ENCODE measurements at places on chromosomes 2 and 18.
A peak's percentile ranks its signal among the peaks of the same experiment; 100 is the strongest.

- DNase-seq: no peak
These were observed 5.6 kb upstream of the C18orf32 start for GRCh38 chr18:49492694-49493033.

DNA sequence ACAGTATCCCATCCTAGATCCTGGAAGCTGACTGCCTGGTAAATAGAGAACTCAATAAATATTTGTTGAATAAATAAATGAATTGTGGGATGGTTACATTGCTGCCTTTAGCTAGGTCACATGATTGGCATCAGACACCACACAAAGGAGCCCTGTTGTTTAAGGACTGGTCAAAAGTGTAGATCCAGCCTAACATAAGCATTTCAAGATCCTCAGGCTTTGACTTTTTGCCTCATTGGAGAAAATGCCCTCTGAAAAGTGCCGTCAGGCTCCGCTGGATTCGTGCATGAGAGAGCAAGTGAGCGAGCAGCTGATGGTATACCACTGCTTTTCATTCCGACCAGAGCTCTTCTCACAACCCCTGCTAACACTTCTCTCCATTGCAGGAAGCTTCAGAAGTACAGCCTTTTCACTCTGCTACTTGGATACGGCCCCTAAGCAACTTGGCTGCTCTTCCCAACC is 1.3 kb upstream of the ZNF24 start:
- peak; percentile 44 for DNase-seq

- DNase-seq: no peak
These were observed 102.8 kb upstream of the MAP2 start for GRCh38 chr2:209321076-209321475.

DNA sequence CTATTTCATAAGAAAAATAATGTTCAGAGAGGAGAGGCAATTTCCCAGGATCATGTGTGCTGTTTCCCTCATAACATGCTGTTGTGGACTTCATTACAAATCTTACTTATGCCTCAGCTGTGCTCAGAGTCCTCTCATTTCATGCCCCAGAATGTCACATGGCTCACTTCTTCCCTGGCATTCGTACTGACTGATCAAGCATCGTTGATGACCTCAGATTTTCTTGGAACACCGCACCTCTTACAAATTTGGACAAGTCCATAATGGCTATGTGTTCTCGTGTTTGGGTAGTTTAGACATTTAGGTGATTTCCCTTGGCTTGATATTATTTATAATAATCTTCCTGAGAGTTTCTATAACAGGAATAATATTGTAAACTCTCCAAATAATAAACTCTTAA is 32.9 kb downstream of the SERPINB7 start:
- no peak for DNase-seq

GRCh38 chr18:13173578-13174145 is 44.9 kb upstream of the LDLRAD4 start:
- no peak for DNase-seq

GRCh38 chr18:79927607-79928562 is 23.6 kb downstream of the SLC66A2 start:
- DNase-seq: no peak

- DNase-seq: no peak
These were observed 7.2 kb upstream of the SS18 start for GRCh38 chr18:26097563-26097962.

GRCh38 chr18:11308499-11308898 is 159.1 kb upstream of the PIEZO2 start:
- no peak for DNase-seq

DNA sequence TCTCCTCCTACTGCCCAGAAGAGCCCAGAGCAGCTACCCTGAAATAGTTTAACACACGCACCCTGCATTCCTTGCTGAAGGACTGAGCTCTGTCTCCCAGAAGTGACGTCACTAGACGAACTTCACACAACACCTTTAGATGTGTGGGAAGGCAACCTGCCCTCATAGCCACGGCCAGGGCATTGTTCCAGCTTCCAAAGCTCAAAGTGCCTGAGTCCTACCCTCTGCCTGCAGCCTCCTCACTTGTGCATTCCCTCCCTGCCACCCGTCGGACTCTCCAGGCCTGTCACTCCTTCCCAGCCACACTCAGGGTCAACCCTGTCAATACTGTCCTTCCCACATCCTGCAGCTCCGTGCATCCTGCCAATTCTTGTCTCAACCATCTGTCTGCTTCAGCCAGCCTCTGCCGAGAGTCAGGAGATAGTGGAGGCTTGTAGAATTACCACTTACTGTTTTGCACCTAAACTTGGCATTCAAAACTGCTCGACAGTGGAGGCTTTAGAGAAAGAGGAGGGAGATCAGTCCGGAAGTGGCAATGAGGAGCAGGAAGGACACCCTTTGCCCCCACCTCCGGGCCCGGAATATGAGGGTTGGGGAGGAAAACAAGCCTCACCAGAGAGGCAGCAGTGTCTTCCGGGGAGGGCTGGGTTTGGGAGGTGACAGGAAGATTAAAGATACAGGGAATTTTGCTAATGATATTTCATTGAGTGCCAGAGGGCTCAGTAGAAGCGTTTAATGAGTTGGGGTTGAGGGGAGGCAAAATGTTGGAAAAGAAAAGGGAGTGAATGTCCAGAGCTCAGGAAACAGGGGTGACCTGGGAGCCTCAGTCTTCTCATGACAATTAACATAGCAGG is 72.3 kb upstream of the ATG16L1 start:
- DNase-seq: peak; percentile 5

DNA sequence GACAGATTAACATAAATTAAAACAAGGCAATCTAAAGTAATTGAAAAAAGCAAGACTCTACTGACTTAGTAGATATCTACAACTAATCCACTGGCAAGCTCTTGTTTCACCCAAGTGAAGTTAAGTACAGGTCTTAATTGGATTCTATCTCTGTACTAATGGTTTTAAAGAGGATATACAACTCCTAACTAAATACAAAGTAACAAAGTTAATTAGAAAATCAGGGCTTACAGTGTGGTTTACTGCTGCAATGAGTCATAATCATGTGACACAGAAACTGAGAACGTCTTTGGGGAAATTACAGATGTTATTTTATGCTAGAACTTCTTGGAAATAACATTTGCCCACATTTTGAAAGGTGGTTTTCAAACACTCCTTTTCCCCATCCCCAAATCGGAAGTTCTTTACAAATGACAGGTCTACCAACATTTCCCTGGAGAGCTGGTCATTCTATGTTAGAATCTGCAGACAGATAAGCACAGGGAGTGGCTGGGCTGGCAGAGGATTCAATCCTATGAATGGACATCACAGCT is 245.3 kb downstream of the STK39 start:
- DNase-seq: peak; percentile 45

DNA sequence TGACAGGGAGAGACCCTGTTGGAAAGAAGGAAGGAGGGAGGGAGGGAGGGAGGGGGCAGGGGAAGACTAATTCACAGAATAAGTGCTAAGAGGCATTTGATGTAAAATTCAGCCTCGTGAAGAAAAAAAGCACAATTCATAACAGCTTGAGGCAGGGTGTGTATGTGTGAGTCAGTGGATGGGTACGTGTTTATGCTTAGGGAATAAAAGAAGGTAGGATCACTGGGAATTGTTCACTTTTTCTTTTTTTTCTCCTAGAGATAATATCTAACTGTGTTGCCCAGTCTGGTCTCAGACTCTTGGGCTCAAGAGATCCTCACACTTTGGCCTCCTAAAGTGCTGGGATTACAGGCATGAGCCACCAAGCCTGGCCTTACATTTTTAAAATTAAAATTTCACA is 39.2 kb downstream of the WDR33 start:
- DNase-seq: no peak

- DNase-seq: no peak
These were observed 665.1 kb upstream of the ZEB2 start for GRCh38 chr2:145184741-145185651.

- no peak for DNase-seq
These were observed 52.5 kb downstream of the MBP start for GRCh38 chr18:77079954-77080682.

DNA sequence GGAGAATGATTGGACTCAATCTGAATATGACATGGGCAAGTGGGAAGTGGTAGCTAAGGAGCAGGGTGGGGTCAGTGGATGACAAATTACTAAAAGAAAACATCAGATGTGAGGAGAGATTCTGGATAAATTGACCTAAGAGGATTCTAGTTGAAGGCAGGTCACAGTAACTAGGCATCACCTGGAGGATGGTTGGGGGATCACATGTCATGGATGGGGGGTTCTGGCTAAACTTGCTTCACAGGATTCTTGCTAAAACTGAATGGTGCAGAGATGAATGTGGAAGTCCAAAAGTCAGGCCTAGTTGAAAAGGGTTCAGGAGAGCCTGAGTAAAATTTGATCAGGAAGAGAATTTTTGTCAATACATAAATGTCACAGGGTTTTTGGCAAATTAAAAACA is 18.3 kb downstream of the CLHC1 start:
- DNase-seq: no peak

DNA sequence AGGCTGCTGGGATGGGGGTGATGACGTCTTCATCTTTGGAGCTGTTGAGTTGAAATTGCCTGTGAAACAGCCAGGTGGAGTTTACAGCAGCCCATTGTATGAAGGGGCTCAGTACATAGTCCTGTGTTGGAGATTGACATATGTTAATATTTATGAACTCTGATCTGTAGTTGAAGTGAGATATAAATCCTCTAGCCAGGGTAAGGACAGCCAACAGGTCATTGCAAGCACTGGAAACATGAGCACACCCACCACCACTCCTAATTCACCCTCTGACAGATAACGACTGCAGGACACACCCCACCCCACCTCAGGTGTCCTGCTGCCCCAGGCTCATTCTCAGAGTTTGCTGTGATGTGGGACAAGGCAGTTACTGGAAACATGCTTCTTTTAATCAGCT is 112.4 kb upstream of the TRIB2 start:
- DNase-seq: no peak

- peak; percentile 10 for DNase-seq
These were observed 103.3 kb upstream of the VRK2 start for GRCh38 chr2:57943315-57943714.

DNA sequence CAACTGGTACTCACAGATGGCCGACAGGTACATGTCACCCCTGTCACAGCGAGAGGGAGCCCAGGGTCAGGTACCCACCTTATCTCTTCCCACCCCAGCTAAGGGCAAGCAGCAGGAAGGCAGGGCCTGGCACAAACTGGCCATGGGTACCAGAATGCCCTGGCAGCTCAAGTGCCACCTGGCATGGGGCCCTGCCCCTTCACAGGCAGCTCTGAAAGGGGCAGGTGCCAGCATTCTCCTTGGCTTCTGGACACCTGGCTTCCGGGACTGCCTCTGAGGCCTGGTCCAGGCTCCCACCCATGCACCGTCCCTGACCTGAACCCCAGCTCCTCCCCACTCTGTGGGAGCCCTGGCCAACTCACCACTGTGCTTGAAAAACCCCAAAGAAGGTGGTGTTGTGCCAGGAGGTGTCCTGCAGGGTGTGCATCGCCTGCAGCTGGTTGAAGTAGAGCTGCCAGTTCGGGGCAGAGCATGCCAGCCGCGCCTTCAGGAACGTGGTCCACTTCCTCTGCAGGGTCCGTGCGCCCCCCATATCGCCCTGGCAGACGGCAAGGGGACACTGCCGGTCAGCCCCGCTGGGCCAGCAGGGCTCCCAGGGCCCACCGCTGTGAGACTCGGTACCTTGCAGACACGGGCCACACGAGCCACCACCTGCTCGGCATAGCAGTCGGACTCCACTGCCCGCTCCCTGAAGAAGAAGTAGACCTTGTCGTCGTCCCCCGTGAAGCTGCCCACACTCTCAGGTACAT is 5.4 kb downstream of the SEMA4C start:
- no peak for DNase-seq

DNA sequence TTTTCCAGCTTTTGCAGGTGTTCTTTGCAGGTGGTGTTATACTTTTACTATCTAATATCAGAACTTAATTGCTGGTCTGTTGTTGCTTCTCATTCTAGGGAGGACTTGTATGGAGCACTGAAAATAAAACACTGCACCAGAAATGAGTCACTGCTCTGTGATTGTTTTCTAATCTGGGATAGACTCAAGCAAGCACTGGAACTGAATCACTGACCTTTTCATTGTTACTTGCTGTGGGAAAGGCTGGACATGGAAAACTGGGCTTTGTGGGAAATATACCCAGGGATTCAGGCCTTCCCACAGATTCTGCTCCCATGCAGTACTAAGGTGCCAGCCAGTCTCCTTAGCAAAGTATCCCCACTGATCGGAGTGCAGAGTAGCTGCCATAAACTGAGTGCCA is 470.0 kb upstream of the GCFC2 start:
- DNase-seq: no peak

DNA sequence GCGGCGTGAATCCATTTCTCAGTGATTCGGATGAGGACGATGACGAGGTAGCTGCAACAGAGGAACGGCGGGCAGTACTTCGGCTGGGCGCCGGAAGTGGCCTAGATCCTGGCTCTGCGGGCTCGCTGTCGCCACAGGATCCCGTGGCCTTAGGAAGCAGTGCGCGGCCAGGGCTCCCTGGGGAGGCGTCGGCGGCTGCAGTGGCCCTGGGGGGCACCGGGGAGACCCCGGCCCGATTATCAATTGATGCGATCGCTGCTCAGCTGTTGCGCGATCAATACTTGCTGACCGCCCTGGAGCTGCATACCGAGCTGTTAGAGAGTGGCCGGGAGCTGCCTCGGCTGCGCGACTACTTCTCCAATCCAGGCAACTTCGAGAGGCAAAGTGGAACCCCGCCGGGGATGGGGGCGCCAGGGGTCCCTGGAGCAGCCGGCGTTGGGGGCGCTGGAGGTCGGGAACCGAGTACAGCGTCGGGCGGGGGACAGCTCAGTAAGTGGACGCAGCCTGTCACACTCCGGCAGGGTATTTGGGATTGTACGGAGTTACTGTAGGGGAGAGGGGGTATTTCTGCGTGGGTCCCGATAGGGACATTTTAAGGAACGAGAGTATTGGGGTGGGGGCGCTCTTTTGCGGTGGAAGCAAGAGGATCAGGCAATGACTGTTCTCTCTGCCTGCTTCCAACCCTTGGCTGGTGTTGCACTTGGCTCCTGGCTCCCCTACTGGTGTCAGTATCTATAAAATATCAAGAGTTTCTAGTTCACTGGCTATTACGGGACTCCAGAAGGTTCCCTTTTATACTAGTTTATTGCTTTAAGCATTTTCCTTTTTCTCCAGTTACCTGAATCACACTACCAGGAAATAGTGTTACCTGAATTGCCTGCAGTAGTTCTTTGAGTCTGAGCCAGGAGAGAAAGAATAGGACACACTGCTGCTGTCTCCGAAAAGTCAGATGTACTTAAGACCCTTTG is 772 bp downstream of the RELCH start:
- DNase-seq: peak; percentile 77

DNA sequence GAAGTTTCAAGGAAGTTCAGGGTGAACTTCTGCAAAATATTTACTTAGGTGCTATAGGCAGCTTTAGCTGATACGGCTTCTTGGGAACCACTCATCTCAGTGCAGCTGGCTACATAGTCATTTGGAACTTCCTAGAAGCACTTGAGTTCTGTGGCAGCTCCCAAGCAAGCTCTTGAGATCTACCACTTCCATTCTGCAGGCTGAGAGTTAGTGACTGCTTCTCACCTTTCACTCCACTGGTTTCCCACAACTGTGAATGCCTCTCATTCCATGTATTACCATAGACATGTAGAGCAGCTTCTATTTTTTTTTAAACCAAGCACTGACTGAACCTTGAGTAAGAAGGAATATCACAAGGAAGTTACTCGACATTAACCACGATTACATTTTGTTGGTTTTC is 994.1 kb upstream of the ACVR2A start:
- peak; percentile 34 for DNase-seq

DNA sequence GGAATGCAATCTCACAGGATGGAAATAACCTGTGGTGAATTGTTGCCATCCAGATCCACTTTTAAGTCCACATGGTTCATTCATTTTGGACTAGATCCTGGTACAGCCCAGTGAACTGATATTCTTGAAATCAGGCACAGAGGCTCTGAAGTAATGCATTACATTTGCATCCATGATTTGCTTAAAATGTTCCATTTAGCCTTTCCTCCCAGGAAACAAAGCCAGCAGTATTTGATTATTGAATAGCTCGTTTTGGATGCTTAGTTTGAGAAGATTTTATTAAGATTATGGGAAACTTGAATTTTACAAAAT is 995.8 kb upstream of the CDH2 start:
- no peak for DNase-seq
